ENCODE measurements at places on chromosomes 3 and 15. TPM values are rescaled to one million over a fixed set of nuclear protein-coding genes. Genes with fewer than 3 reads are reported as not detected.
A peak's percentile ranks its signal among the peaks of the same experiment; 100 is the strongest.

Gene CACNA1D
- 9.7 TPM for total RNA-seq

Gene RHOV
- total RNA-seq: not detected

Gene PSTPIP1
- 8.0 TPM for total RNA-seq

Gene SNX22
- not detected for total RNA-seq

Gene VEPH1
- total RNA-seq: not detected

Gene CLDN1
- 0.27 TPM for total RNA-seq

- peak; percentile 18 for DNase-seq
Observed at GRCh38 chr3:12473511-12473910, 10.8 kb upstream of the TSEN2 start.

- peak; percentile 52 for DNase-seq
Observed at GRCh38 chr3:96169111-96169766, 645.2 kb upstream of the EPHA6 start.

GRCh38 chr3:193598202-193598601 lies 5.2 kb downstream of the OPA1 start:
- no peak for DNase-seq

- no peak for DNase-seq
Observed at GRCh38 chr3:196272826-196273225, 14.7 kb downstream of the PCYT1A start.

- peak; percentile 22 for DNase-seq
Observed at GRCh38 chr3:13121553-13122001, 48.3 kb upstream of the IQSEC1 start.

GRCh38 chr15:38228618-38229017 lies 24.0 kb upstream of the SPRED1 start:
- DNase-seq: no peak

- peak; percentile 94 for DNase-seq
Observed at GRCh38 chr3:186413615-186414415, 51.8 kb upstream of the DGKG start.

- DNase-seq: no peak
Observed at GRCh38 chr3:102304550-102304949, 130.3 kb upstream of the ZPLD1 start.

GRCh38 chr15:35850284-35850683 lies 304.3 kb upstream of the DPH6 start:
- DNase-seq: no peak
